Activated CD8-positive, alpha-beta memory T cell treated with anti-CD3 and anti-CD28 coated beads, Interleukin-2, amount 50 U/mL, for 48 hours (primary cell): ENCODE measurements at places on chromosomes 12 and 14.

DNA sequence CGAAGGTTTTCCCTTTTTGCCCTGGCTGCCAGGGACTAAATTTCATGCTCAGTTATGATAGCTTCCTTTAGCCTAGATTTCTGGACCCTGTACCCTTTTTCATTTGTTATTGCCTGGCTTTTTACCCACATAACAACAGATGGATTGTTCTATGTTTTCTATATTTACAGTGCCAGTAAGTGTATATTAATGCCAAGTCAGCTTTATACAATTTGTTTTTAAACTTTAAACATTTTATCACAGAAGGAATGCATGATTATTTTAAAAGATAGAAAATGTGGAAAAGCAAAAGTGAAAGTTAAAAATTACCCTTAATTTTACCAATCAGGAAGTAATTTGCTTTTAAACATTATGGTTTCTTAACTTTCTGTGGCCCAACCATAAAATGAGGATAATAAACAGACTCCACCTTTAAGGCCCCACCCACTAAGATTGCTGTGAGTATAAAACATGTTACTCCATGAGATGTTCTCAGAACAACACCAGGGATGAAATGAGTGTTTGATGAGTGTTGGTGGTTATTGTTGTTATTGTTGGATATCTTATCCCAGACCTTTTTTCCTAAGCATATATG, 496.8 kb downstream of the EGLN3 start:
- no peak for DNase-seq

GRCh38 chr14:24167469-24168114, 4.3 kb upstream of the REC8 start:
- no peak for DNase-seq

GRCh38 chr12:57620245-57620935, 9.2 kb downstream of the ARHGEF25 start:
- DNase-seq = no peak

DNA sequence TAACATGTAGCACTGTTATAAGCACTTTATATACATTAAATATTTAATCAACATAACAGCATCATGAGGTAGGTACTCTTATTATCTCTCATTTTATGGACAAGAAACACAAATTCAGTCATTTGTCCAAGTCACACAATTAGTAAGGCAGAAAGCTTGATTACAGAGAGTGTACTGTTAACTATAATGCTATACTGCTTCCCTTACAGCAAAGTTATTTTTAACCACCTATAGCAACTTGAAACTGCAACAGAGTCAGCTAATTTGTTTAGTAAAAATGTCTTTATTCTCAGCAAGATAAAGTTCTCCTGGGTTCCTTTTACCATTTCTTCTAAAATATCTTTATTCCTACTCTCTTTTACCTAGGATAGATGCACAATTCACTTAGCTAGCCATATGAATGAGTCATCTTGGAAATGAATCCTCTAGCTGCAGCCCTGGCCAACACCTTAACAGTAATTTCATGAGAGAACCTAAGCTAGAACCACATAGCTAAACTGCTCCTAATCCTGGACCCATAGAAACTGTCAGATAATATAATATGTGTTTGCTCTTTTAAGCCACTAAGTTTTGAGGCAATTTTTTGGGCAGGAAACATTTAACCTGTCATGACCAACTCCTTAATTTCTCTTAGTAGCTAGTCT, 90.2 kb upstream of the HECTD1 start:
- no peak for DNase-seq

GRCh38 chr12:94235848-94236247, 87.5 kb downstream of the PLXNC1 start:
- DNase-seq = no peak

DNA sequence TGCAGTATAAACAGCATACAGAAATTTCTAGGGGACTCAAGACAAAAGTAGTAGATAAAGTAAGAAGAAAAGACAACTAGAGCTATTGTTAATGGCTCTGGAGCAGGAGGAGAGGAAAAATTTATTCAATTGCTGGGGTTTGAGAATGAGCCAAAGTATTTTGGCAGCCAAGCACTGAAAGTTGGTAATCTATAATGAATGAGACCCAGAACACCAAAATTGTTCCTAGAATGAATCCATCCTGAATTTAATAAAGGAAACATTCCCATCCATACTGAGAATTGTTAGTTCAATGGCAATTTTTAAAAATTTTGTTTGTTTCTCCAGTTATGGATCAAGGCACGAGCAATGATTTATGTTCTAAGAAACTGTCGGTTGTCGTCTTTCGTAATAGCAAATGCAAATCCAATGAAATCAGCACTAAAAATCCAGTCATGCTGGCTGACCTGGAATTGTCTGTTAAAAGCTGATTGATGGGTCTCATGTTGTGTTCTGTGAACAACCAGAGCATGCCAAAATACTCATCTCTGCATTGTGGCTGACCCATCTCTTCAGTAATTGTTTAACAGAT, 170.9 kb upstream of the LMNTD1 start:
- no peak for DNase-seq

- DNase-seq = no peak
Measured at GRCh38 chr12:82682851-82683261, 3.9 kb upstream of the TMTC2 start.

DNA sequence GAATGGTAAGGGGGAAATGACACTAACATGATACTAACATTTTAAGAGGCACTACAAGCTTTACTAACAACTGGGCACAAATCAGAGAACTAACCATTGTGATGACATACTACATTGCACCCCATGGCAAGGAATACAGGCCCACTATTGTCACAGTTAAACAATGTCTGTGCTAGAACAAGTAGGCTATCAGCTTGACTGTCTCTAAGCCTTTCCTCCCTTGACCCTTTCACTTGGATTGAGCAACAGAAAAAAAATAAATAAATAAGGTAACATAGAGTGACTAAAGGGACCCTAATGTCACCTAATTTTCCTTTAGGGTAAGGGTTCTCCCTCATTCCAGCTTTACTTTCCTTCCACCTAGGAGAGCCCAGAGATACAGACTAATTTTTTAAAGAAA, 4.4 kb downstream of the SLC38A2 start:
- no peak for DNase-seq

DNA sequence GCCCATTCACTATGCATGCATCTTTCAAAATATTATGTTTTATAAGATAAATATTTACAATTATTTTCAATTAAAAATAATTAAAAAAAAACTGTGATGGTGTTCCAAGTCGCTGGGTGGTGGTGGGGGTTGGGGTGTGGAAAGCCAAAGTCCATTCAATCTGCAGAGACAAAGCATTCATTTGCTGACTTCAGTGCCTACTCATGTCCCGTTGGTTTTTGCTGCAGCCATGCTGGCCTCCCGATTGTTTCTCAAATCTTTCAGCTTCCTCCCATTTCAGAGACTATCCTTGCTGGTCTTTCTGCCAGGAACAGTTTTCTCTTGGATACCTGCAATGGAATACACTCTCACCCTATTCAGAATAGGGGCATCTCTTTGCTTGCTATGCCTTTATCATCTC, 331.5 kb upstream of the NOVA1 start:
- no peak for DNase-seq

DNA sequence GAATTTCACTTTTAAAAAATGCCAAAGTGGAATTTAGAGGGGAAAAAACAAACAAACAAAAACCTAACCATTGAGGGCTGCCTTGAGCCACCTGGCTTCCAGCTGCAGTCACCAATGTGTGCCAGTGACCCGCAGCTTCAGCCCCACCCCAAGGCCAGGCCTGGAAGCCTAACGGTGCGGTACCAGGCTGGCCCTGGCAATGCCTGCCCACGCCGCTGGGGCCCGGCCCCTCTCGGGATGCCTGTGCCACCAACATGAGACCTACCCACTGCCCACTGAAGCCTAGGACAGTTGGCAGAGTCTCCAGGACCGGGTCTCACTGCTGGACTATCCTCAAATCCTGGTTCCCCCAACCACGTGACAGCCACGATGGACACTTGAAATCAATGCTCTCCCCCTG, 96.6 kb downstream of the NCOR2 start:
- no peak for DNase-seq

DNA sequence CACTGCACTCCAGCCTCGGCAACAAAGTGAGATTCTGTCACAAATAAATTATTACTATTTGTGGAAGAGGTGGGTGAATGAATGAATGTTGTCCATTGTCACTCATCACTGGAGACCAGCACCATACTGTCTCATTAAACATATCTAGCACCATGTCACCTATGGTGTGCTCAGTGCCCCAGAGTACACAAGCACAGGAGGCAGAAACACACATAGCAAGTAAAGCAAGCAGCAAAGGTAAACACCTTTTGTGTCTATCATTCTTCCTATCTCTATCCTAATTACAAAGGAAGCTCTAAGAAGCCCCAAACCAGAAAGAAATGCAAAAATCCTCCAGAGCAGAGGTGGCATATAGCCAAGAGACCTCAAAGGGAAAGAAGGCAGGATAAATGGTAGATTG, 9.2 kb downstream of the ERO1A start:
- no peak for DNase-seq

GRCh38 chr14:88323523-88324199, 592 bp upstream of the KCNK10 start:
- peak; percentile 56 for DNase-seq

GRCh38 chr12:76074701-76075336, 9.7 kb downstream of the NAP1L1 start:
- no peak for DNase-seq

- DNase-seq = no peak
Measured at GRCh38 chr12:127147724-127148123, 1119.2 kb upstream of the TMEM132C start.

GRCh38 chr14:74733221-74733620, 20.3 kb downstream of the FCF1 start:
- DNase-seq = no peak
